Nucleus accumbens (tissue), 56 donors: ENCODE measurements at places on chromosomes 11 and 22.

GRCh38 chr22:36257308-36257707 is 4.4 kb downstream of the APOL1 start:
- no peak for DNase-seq

DNA sequence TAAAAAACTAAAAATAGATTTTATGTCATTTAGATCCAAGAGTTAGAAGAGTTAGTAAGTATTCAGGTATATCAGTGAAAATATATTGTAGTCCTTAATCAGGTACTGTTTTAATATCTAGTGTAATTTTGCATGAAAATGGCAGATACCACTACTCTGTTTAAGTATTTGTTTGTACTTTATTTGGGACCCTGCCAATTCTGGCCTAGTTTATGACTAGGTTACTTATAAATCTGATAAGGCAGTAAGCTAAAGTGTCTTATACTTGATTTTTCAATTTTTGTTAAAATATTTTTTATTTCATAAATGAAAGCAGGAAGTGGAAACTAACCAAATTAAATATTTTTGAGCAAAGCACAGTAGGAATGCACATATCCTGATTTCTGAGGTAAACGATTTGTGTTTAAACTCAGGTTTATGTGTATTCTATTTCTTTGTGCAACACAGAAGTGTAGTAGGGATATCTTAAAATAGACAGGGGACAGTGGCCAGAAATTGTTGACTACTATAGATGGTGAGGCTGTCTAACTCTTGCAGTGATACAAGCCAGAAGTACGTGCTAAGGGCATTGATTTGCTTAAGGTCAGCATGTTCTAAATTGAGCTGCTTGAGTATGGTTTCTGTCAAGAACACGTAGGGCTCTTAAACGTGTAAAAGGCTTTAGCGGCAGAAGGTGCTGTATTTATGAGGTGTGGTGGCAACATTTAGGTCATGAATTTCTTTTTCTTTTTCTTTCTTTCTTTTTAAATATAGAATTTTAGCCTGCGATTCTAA is 34.0 kb downstream of the HIPK3 start:
- DNase-seq = no peak

DNA sequence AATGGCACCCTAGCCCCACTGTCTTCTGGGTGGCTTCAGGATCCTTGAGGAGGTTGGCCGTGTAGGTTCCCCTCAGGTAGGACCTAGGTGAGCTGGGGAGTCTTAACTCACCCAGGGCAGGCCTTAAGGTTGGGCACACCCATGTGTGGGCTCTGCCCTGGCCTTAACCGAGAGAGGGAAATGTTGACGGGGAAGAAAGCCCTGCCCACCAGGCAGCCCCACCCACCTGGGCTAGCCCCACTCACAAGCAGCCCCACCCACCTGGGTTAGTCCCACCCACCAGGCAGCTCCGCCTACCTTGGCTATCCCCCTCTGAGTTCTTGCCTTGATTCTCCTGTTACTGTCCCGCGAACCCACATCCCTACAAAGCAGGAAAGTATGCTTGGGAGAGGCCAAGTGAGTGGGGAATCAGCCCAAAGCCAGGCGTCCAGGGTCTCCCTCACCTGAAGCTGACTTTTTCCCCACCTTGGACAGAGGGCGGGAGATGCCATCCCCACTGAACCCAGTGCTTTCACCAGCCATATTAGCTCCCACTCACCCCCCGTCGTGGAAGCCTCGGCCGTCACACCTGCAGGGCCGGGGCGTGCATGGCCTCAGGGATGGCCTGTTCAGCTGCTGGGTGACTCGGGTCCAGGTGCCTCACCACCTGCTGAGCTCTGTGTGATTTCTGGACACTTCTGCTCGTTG is at the start of gene MYEOV:
TSS of gene MYEOV (plus strand) at position 337 of the 687 bp plus-strand sequence. CDS start 1,200 bp downstream, outside the sequence.
- no peak for DNase-seq

DNA sequence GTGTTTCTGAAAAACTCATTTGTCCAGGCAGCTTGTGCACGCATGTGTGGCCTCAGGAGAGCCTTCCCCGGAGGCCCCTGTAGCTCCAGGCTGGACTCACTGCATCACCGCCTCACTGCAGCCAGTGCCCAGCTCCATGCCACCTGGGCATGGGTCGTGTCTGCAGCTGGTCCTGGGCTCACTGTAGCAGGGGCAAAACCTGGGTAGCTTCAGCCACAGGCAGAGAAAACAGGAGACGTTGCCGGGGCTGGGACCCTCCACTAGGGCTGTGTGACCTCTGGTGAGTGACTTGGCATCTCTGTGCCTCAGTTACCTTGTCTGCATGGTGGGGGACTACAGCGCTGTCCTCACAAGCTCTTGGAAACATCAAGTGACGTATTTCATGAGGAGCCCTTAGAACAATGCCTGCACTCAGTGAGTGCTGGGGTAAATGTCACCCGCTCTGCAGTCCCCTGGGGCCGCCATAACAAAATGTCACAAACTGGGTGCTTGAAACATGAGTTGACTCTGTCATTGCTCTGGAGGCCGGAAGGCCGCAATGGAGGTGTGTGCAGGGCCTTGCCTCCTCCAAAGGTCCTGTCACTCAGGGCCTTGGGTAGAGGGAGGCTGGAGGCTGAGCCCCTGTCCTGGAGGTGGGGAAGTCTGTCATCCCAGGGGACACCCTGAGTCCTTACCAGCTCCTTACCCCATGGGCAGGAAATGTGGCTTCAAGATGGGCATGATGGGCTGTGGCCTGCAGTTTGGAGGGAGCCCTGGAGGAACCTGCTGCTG is 488.7 kb downstream of the TBC1D22A start:
- no peak for DNase-seq

GRCh38 chr11:92595052-92595451 is 370.4 kb downstream of the FAT3 start:
- DNase-seq = no peak

DNA sequence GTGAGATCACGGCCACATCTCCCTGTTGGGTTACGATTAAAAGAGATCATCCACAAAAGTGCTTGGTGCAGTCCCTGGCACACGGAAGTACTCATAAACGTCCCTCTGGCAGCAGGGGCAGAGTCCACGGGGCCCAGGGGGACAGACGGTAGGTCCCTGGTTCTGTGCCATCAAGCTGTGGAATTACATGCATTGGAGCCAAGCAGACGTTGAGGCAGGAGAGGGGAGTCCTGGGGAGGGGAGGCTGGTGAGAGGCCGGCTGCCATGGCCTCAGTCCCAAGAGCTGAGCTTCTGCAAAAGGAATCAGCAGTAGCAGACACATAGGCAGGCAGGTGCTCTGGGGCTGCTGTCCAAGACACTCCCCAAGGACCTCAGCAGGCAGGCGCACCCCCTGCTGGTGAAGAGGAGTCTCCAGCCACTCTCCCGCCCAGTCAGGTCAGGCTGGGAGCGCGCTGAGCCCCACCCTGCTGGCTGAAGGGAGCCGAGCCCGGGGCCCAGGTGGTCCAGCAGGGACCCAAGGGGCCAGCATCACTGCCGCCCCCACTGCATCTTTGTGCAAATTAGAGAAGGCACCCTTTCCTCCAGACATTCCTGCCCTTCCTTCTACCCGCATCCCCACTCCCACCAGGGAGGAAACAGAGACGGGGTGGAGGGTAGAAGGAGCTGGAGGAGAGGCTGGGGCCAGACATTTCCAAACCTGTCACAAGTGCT is 7.6 kb upstream of the KCTD17 start:
- DNase-seq = no peak

GRCh38 chr11:130554241-130555055 is 106.0 kb downstream of the ADAMTS15 start:
- DNase-seq = no peak

GRCh38 chr11:73680687-73681086 is 34.3 kb downstream of the PLEKHB1 start:
- no peak for DNase-seq

DNA sequence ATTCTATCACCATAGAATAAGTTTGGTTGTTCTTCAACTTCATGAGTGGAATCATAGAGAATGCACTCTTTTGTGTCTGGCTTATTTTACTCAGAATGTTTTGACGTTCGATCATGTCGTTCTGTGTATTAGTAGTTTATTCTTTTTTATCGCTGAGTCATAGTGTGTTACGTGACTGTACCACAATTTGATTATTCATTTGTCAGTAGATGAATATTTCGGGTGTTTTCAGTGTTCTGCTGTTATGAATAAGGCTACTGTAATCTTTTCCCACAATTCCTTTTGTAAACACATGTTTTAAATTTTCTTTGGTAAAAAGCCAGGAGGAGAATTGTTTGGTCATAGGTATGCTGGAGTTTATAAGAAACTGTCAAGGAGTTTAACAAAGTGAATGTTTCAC is 279.9 kb upstream of the B3GAT1 start:
- DNase-seq = no peak

DNA sequence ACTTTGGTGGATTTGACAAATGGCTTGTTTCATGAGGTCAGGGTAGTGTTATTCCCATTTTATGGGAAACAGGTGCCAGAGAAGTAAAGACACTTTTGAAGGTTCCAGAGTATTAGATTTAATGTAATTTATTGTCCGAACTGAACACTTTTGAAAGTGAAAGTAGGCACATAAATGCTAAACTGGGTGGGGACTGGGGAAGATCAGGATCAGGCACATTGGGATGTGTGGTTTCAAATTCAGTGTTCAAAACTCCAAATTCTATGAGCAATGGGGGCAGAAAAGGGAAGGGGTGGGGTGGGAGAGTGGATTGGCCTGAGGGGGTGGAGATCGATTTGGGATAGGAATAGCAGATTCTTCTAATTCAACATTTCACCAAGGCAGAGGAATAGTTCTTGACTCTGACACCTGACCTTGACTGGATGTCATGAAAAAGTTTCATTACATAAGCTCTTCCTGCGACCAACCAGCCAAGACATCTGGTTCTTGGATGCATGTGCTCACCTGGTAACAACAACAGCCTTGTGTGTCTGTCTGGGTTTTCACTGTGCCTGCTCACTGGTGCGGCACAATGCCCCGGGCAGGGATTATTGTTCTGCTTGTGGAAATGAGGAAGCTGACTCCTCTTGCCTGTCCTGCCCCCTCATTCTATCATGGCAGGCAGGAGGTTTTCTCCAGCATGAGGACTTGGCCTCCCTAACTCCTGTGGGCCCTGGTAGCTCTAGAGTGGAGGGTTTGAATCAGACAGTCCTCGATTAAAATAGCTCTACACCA is 10.8 kb downstream of the PPFIBP2 start:
- no peak for DNase-seq

GRCh38 chr22:16847271-16847670 is 22.1 kb upstream of the XKR3 start:
- no peak for DNase-seq

DNA sequence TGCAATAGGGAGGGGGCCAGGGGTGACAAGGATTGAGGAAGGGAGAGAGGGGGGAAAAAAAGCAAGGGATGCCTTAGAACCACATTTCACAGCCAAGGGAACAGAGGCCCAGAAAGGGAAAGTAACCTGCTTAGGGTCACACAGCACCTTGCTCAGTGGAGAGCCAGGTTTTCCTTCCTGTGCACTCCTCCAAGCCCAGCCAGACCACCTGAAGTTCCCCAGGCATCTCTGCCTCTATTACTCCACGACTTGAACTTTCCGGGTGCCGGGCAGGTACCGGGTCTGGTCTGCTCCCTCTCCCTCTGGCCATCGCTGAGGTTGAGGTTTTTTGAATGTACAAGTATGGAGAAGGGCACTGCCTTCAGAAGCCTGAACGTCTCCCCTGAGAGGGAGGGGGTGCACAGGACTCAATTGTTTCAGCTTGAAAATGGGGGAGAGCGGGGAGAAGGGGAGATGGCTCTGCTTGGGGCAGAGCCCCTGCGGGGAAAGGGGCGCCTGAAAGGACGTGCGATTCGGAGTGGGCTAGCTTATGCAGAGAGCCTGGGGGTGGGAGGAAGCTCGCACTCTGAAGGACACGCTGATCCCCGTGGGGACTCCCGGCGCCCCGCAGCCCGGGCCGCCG is 516 bp upstream of the SERPINH1 start:
- no peak for DNase-seq

GRCh38 chr11:17546240-17546639 is 819 bp upstream of the OTOG start:
- no peak for DNase-seq

DNA sequence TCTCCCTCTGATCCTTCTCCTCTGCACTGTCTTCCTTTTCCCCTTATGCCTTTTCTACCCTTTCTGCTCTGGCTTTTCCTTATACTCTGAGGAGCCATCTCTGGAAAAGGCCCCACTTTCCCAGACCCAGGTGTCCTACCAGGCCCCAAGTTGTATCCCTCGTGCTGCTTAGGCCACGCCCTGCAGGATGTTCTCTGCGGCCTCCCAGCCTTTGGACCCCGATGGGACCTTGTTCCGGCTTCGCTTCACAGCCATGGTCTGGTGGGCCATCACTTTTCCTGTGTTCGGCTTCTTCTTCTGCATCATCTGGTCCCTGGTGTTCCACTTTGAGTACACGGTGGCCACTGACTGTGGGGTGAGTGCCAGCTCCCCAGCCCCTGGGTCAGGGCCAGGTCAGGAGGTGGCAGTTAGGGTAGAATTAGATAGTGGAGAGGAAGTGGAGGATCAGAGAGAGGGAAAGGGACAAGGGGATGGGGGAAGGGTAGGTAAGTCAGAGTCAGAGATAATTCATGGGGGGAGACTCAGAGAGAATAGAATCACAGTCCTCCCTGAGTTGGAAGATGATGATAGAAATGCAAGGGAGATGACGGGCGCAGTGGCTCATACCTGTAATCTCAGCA is 8.9 kb downstream of the PGAP2 start:
- no peak for DNase-seq

- DNase-seq = no peak
Observed at GRCh38 chr11:95698676-95699557, 90.7 kb downstream of the FAM76B start.

GRCh38 chr11:44814881-44815592 is 88.3 kb downstream of the TSPAN18 start:
- DNase-seq = no peak

GRCh38 chr11:130785380-130786116 is 130.7 kb downstream of the SNX19 start:
- no peak for DNase-seq

GRCh38 chr22:26725012-26725676 is 67.8 kb downstream of the MIAT start:
- DNase-seq = no peak

DNA sequence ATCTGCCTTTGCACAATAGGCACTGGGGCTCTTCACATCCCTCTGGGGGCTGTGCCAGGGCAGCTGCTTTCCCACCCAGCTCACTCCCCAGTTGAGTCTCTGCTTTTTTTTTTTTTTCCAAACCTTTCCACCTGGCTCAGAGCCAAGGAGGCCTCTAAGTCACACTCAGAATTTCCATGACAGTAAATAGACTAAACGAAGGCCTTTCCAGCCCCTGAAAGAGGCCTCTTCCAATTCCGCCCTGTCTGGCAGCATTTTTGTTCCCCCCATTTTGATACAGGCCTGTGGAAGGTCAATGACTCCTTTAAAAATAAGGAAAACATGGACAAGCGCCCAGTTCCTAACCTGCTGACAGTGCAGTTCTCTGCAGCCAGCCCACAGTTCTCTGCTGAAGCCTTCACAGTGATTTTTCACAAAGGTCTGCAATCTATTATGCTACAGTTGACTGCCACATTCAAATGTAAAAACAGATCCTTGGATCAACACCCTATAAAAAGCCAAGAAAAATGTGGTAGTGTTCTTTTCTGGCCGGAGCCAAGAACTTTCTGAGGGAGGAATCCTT is 107.5 kb upstream of the SESN3 start:
- no peak for DNase-seq
